ENCODE measurements at places on chromosomes 11 and 22. TPM values are rescaled to one million over a fixed set of nuclear protein-coding genes. Genes with fewer than 3 reads are reported as not detected.

Gene UBQLN3
- not detected for total RNA-seq

Gene P2RY2
- total RNA-seq = not detected

Gene ADAMTS8
- 5.3 TPM for total RNA-seq

Gene VPREB1
- not detected for total RNA-seq

Gene VSIG2
- total RNA-seq = not detected

Gene FXYD6
- not detected for total RNA-seq

Gene MUC2
- not detected for total RNA-seq

Gene OR52E8
- not detected for total RNA-seq

Gene FAM89B
- total RNA-seq = 21.7 TPM

Measured in subcutaneous preadipocyte (primary cell).